ENCODE measurements at places on chromosomes 3 and 15.

- no peak for DNase-seq
Observed at GRCh38 chr15:60568914-60569391, 90.0 kb upstream of the ICE2 start.

GRCh38 chr3:5197022-5197421, 9.5 kb downstream of the EDEM1 start:
- DNase-seq = no peak

DNA sequence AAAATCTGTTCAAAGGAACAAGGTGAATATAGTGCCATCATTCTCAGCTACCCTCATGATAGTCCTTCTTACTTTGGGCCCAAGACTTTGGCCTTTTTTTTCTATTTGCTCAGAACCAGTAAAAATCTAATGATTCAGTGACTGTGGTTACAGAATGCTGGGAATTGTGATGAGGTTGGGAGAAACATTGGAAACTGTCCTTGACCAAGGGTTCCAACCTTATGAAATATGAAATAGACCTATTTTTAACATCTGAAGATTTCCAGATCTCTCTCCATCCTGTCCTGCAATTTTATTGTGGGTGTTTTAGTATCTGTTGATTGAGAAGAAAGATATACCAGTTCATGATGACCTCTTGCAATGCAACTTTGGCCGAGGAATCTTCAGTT, 34.9 kb downstream of the TMEM45A start:
- no peak for DNase-seq

- no peak for DNase-seq
Observed at GRCh38 chr3:111130827-111131226, 59.2 kb downstream of the NECTIN3 start.

GRCh38 chr15:96553006-96553405, 222.5 kb downstream of the NR2F2 start:
- DNase-seq = no peak

GRCh38 chr3:193837347-193837827, 244.4 kb downstream of the OPA1 start:
- no peak for DNase-seq

- no peak for DNase-seq
Observed at GRCh38 chr3:66478960-66479359, 21.9 kb downstream of the LRIG1 start.

DNA sequence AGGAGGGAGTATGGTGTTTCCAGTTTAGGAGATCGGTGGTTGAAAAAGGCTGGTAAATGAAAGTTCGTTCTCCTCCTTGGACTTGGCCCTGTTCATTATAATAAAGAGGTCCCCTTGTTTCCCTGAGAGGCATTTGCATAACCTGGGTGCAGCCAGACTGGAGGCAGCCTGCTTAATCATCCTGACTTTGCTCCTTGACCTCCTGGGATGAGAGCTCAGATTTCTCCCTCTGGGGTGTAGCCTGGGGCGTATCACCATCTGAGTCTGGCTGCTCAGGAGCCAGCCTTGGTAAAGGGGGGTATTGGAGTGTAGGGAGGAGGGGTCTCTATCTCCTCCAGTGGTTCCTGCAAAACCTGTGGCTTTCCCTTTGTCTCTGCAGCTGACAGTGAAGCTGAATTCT, 21.3 kb upstream of the ACAD9 start:
- no peak for DNase-seq

- no peak for DNase-seq
Observed at GRCh38 chr3:10933021-10933420, 59.5 kb upstream of the SLC6A1 start.

DNA sequence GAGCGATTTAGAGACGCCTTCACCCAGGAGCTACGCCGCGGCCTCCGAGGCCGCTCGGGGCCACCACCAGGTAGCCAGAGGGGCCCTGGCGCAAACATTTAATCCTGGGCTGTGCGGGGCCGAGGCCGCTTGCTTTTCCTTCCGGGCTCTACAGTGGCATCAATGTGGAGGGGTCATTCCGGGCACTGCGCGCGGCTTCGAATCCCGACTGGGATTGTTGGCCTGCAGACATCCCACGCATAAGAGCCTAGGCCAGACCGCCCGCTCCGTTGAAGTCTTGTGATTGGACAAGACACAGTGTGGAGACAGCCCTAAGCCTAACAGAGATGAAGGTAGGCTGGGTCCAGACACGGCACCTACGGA, 568 bp upstream of the NCBP2 start:
- no peak for DNase-seq

- no peak for DNase-seq
Observed at GRCh38 chr3:119703820-119704531, 1.2 kb downstream of the CFAP91 start.

GRCh38 chr15:35329521-35329961, 216.4 kb downstream of the DPH6 start:
- DNase-seq = no peak

DNA sequence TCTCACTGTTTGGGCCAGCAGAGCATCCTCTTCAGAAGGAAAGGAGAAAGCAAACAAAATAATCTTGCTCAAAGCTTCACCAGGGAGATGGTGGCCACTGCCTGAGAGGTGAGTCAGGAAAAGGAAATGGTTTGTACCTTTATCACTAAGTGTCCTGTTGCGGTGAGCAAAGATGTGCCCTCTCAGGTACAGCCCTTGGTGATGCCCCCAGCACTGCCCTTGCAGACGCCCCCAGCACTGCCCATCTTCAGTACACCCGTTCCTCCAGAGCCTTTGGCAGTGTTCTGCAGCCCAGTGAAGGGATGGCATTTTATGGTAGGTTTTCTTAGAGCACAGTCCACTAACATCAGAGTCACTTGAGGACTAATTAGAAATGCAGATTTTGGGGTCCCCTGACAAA, 92.3 kb downstream of the ZNF621 start:
- no peak for DNase-seq

DNA sequence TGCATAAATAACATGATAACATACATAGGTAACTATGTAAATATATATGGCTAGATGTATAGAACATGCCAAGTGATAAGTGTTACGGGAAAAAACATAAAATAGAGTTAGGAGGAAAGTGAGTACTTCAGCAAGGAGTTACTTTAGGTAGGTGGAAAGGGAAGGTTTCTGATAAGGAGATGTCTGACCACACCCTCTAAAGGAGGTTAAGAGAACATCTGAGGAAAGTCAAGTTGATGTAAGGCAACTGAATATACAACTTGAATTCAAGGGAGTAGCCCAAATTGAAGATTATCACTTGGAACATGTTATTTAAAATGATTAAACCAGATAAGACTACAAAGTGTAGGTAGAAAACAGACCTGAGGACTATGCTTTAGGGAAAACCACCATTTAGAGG, 13.8 kb downstream of the PIERCE2 start:
- DNase-seq = no peak

- DNase-seq = no peak
Observed at GRCh38 chr15:60646595-60646994, 167.7 kb upstream of the ICE2 start.

GRCh38 chr3:187744169-187745151, 808 bp downstream of the BCL6 start:
- DNase-seq = peak; percentile 39

DNA sequence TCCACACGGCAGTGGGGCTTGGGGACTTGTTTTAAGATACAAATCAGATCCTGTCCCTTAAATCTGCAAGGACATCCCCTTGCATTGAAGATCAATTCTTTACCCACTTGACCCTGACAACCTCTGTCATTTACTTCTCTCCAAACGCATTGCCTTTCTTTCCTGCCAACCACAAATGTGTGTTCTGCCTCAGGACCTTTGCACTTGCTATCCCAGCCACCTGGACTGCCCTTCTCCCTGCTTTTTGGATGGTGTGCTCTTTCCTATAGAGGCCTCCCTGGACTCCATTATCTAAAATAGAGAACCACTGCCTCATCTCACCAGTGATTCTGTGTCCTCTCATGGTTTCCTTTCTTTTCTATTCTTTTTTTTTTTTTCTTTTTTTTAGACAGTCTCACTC, 1.5 kb upstream of the RPL29 start:
- no peak for DNase-seq

- DNase-seq = no peak
Observed at GRCh38 chr15:58313304-58313703, 118.5 kb upstream of the LIPC start.

DNA sequence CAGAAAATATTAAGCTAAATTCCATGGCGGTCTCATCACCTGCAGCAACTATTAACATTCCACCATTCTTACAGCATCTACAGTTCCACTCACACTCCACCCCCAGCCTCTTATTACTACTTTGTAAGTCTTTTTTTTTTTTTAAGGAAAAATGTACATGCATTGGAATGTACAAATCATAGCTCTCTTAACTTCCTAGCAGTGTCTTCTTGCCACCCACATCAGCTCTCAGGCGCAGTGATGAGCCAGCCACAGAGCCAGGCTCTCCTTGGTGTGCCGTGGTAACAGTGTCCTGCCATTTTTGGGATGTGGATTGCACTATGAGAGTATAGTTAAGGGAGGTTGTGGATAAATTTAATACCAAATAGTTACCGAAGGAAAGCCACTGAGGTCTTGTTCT, 17.8 kb downstream of the ABHD17C start:
- DNase-seq = no peak

- DNase-seq = no peak
Observed at GRCh38 chr15:85534031-85534430, 153.6 kb downstream of the AKAP13 start.

GRCh38 chr15:59313641-59314332, 58.9 kb downstream of the MYO1E start:
- no peak for DNase-seq

- no peak for DNase-seq
Observed at GRCh38 chr3:2595486-2595885, 496.8 kb downstream of the CNTN4 start.
